ENCODE measurements at places on chromosomes 16 and 17.

DNA sequence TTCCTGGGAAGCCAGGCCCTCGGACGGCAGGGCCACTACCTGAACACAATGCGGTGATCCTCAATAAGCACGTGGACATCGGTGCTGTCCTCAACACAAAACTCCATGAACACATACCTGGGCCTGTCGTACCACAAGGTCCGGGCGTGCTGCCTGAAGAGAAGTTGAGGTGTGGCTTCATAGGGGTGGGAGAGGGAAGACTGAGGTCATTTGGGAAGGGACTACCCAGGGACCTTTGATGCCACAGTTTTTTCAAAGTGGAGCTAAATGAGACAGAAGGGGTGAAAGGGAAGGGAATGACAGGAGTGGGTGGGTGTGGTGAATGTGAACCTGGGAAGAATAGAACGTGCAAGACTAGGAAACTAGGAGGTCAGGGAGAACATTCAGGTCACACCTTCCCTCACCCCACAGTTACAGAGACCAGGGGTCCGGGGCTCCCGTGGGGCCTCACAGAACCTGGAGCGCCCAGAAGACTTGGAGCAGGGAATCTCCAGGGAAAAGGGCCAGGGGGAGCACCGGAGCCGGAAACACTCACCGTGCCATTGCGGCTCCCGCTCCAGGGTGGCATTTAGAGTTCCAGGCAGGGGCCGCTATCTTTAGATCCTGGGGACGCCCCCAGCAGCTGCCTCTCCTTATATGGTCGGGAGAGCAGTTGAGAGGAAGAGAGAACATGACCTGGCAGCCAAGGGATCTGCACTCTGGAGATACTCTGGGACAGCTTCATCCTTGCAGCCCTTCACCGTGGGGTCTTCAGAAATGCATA, at the start of gene PTGES3L:
Gene PTGES3L, minus strand, starts transcription at position 570 of the 763 bp plus-strand sequence. Its CDS starts 27 bp downstream, at position 543.
- DNase-seq, result no peak

DNA sequence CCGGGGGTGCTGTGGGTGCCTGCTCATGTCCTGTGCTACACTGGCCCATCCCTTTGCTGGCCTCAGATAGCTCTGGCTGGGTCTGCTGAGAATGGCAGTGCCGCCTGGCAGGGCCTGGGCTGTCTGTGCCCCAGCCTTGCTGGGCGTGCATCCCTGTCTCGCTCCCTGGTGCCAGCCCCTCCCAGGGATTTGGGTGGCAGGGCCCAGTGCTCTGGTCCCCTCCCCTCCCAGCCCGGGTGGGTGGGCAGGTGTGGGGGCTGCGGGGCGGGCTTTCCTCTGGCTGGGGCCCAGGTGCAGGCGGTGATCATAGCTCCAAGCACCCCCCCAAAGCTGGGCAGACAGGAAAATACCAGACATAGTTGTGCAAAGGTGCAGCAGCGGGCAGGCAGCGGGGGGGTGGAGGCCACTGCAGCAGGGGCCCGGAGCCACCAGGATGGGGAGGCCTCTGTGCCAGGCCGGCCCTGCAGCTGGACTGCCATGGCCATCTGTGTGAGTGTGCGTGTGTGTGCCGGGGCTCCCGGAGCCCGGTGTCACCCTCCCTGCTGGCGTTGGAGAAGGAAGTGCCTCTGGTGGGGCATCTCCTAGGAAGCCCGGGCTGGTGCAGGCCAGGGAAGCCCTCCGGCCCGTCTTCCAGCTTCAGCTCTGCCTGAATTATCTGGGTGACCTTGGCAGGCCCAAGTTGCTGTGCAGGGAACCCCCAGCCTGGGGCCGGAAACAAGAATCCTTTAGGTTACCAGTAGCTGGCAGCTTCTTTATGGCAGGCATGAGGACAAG, 7.4 kb downstream of the GLIS2 start:
- DNase-seq, result no peak

- DNase-seq, result no peak
Measured at GRCh38 chr16:3652373-3653195, 1.9 kb upstream of the DNASE1 start.

DNA sequence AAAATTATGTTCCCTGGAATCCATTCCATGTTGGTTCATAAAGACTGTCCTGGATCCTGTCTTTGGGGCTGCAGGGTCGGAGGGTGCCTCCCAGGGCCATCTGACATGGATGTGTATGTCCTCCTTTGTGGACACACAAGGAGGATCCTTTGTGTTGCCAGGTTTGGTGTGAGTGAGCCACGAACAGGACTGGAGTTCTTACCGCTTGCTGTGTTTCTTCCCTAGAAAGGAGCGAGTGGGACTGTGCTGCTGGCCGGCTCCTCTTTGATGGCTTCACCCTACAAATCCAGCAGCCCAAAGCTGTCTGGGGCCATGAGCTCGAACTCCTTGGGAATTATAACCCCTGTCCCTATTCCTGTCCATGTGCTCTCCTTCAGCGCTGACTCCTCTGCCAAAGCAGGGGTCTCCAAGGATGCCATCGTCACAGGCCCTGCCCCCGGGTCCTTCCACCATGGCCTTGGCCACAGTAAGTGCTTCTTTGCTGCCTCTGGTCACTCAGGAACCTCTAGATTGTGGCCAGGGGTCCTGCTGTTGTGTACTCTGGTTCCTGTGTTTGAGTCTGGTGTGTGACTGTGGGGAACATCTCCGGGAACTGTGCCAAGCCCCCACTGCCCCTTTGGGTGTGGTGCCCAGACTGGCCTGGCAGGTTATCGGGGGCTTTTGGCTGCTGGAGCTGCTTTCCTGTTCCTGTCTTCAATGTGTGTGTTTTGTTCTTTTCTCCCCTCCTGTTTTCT, 29.5 kb downstream of the UBN1 start:
- DNase-seq, result no peak

- no peak for DNase-seq
Measured at GRCh38 chr16:54309341-54309740, 22.8 kb upstream of the IRX3 start.

GRCh38 chr17:81735264-81736102, 23.4 kb downstream of the SLC25A10 start:
- DNase-seq, result no peak

DNA sequence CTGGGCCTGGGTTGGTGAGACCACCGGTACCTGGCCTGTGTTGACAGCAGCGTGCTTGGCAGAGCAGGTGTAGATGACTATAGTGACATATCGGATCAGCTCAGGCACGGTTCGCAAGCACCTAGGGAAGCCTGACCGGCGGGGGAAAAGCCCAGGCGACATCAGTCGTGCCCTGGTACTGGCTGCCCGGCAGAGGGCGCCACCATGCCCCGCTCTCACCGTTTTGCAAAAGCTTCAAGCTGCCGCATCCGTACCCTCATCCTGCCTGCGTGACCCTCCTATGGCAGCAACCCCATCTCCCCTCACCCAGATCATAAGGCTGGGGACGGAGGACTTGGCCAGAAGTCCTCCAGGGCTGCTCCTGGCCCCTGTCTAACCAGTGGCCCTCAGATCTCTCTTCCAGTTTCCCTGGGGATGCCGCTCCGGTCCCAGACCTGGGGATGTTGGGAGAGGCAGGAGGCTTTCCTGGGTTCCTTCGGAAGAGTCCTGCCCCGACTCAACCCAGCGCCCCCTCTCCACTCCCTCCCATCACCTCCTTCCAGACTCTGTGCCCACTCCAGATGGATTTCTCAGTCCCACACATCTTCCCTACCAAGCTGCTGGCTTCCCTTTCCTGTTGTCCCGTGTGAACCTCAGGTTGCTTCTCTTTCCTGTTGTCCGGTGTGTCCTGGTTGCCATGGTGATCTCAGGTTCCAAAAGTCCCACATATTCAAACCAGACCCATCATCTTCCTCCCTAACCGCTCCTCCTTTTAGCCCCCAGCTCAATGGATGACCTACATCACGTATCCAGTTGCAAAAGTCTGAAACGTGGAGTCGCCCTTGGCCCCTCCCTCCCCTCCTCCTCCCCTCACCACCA, 13.7 kb downstream of the ALOX12B start:
- DNase-seq, result peak; percentile 86

DNA sequence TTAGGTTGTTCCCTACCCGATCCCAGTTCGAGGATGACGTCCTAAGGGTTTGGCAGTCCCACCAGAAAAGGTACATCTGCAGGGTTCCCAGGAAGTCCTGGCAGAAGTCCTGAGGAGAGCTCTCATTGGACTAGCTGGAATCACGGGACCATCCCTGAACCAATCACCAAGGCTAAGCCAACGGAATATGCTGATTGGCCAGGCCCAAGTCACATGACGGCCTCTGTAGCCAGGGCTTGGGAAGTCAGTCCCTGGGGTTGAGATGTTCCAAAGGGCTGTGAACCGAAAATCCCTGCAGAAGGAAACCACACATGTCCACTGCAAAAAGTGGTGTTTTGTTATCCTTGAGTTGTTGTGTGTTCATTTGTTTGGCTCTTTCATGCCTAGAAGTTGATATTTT, 68.2 kb upstream of the ZNF423 start:
- no peak for DNase-seq

GRCh38 chr16:3858801-3859200, 21.7 kb downstream of the CREBBP start:
- no peak for DNase-seq

- no peak for DNase-seq
Measured at GRCh38 chr16:740459-740763, 386 bp downstream of the CIAO3 start.

DNA sequence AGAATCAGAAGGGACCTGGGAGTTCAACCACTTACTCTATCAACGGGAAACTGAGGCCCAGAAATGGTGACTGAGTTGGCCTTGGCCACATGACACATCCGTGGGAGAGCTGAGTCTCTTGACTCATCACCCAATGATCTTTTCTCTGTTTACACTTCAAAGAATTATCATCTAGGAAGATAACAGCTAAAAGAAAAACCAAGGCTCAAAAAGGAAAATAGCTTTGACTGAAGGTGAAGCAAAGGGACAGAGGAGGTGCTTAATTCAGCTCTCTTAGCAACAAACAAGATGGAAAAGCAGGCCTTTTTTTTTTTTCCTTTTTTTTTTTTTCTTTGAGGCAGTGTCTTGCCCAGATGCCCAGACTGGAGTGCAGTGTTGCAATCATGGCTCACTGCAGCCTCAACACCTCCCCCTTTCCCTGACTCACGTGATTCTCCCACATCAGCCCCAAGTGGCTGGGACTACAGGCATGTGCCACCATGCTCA, 16.7 kb downstream of the ERCC4 start:
- no peak for DNase-seq

- DNase-seq, result no peak
Measured at GRCh38 chr17:78341559-78342448, 18.1 kb downstream of the SOCS3 start.

DNA sequence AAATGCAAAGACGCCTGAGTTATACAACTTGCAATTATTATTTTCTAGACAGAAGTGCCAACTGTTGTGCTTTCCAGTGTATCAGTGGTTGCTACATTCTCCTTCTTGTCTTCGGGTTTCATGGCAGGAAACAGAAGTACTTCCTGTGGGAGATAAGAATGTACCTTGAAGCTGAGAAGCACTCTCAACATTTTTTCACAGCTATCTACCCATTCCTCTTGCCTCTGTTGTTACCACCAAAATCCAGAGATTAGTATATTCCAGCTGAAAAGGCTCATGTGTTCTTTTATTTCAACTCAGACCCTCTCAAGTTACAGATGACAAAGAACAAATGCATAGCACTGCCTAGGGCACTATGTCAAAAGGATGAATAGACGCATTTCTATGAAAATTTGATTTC, 4.8 kb upstream of the ADAT1 start:
- DNase-seq, result no peak

GRCh38 chr16:12899529-12900143, 1.8 kb upstream of the SHISA9 start:
- no peak for DNase-seq

DNA sequence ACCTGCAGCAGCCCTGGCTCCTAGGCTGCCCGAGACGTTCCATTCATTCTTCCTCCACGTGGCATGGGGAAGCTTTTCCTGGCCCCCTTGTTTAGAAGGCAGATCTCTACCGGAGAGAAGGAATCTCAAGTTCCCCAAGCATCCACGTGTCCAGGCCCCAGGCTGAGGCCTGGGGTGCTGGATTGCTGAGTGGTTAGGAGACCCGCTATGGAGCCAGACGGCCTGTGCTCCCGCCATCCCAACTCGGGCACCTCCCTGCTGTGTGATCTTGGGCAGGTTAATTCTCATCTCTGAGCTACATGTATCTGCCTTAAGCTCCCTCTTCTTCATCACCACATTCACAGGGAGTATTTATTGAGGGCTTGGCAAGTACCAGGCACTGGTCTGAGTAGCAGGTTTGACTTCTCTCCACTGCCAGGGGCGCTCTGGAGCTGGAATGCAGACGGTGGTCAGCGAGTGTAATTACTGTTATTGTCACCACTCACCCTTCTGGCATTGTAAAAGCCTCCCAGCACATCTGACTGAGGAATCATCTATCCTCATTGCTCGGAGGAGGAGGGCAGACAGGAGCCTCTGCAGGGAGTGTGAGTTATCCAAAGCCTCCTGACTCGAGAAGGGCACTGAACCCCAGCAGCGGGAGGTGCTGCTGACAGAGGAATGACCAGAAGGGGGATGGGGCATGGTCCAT, 1.1 kb upstream of the ADGRG1 start:
- DNase-seq, result no peak
